ENCODE measurements at places on chromosomes 1 and 21.

DNA sequence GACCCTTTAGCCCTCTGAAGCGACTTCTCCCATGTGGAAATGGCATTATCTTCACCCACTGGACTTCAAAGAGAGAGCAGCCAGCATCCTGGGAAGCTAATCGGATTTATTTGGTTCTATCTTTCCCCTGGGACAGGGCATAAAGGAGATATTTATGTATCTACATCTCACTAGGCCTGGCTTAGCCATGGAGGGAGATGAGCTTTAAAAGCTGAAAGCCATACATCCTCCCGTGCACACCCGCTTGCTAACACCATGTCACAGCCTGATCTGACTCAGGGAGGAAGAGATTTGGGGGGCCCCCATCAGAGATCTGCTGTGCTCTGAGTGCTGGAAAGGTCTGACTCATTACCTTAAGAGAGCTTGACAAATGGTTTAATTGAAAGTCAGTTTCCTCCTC is 155.9 kb downstream of the PLXNA2 start:
- no peak for DNase-seq

DNA sequence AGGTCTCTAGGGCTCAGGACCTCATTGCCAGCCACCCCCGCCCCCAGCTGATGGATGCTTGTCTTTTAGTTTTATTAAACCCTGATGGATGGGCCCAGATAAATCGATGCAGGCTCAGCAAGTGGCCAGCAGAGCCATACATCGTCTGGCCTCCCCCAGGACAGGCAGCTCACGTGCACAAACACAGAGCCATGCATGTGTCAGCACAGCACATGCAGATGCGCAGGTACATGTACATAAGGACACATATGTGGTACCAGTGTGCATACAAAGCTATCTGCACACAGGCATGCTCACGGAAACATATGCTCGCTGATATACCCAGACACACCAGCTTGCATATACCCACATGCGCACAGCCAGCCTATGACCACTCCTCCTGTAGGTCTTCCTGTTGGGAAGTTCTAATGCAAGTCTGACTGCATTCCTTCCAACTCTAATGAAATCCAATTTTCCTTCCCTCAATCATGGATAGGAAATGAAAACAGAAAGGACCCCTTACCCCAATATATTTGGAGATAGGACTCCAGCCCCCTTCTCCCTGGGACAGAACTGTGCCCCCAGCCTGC is 897 bp downstream of the COL16A1 start:
- no peak for DNase-seq

DNA sequence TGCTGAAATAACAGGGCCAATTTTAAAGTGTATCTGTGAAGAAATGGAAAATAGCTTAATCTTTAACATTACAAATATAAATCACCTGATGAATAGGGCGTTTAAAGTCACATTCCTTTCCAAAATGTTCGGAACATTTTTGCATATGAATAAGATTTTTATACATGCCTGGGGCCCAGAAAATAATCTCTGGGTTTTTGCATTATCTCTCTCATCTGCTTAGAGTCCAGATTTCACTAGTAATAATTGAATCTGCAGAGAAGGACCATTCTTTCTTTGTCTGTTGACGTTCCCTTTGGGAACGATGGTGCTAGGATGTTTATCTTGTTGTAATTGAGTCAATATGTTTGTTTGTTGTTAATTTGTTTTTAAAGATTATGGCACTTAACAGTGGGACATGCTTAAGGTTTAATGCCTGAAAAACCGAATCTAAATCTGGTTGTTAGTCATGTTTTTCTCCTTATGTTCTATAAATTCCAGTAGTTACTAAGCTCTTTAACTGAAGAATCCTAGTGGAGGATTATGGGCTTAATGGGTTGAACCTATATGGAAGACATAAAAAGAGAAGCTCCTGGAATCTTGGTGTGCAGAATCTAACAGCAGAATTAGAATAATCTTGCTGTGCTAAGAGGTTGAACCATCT is 140.6 kb downstream of the VPS13D start:
- no peak for DNase-seq

GRCh38 chr1:195748969-195749368 is 859.3 kb downstream of the KCNT2 start:
- DNase-seq = no peak

DNA sequence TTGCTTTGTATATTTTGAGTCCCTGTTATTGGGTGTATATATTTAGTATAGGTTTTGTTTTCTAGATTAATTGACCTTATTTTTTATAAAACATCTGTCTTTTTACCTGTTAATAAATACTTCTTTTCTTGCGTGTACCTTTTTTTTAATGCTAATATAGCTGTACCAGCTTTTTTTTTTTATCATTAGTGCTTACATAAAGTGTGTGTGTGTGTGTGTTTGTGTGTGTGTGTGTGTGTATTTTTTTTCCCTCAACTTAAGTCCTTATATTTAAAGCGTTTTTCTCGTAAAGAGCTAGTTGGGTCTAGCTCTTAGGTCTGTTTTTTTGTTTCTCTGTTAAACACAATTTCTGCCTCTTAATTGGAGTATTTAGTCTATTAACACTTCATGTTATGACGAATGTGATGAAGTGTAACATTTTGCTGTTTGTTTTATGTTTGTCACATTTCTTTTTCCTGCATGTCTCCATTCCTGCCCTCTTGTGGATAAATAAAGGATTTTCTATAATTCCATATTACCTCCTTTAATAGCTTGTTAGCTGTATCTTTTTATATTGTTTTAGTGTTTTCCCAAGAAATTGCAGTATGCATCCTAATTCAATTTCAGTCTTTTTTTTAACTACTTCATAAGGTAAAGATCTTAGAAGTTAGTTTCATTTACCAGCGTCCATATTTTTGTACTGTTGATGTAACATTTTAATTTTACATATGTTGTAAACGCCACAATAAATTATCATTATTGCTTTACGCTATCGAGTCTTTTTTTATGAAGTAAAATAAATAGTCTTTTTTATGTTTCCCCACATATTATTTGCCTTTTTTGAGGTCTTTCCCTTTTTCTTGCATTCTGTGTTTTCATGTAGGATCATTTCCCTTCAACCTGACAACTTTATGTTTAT is 4.3 kb downstream of the PRMT2 start:
- no peak for DNase-seq

GRCh38 chr1:100390531-100390930 is 38.2 kb downstream of the CDC14A start:
- DNase-seq = no peak

- DNase-seq = no peak
Measured at GRCh38 chr1:229088711-229089110, 182.2 kb upstream of the RAB4A start.

DNA sequence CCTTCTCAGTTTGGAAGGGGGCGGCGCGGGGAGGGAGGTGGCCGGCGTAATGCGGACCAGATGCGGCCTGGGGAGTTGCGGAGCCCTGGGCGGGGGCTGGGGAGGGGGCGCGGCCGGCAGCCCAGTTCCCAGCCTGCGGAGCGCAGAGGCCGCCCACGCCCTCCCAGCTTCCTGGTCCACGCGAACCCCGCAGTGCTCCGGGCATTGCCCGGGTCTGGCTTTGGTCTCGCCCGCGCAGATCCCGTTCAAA is 695 bp downstream of the DMBX1 start:
- no peak for DNase-seq

- DNase-seq = no peak
Measured at GRCh38 chr1:51281807-51282206, 45.7 kb downstream of the RNF11 start.

- DNase-seq = no peak
Measured at GRCh38 chr1:9701665-9702064, 50.1 kb downstream of the PIK3CD start.

GRCh38 chr1:229938551-229938950 is 128.5 kb upstream of the GALNT2 start:
- DNase-seq = no peak

DNA sequence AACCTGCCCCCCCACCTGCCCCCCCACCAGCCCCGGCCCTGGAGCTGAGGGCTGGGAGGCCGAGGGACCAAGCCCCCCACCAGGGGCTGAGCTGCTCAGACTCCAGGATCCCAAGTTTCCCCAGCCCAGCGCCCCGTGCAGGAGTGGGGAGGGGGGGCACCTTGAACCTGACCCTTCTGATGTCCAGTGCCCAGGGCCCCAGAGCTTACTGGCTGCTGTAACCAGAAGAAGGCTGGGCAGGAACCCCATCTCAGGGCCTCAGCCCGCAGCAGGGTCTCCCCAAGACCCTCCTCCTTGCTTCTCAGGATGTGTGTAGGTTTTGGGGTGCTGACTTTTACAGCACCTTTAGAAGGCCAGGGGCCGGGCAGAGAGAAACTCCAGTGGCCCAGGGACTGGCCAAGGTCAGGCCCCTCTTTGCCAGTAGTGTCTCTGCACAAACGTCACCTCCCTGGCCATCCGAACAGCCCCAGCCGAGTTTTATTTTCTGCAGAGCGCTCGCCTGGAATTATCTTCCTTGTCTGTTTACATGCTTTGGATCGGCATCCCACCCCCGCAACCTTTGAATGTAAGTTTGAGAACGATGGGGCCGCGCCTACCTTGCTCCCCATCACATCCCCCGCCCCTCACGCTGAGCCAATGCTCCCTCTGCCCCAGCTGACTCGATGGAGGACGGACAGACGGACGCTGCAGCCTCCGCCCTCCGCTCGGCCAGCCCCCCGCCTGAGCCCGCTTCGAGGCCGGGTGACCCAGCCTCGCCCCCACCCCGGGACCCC is 70.1 kb upstream of the CASZ1 start:
- DNase-seq = no peak

DNA sequence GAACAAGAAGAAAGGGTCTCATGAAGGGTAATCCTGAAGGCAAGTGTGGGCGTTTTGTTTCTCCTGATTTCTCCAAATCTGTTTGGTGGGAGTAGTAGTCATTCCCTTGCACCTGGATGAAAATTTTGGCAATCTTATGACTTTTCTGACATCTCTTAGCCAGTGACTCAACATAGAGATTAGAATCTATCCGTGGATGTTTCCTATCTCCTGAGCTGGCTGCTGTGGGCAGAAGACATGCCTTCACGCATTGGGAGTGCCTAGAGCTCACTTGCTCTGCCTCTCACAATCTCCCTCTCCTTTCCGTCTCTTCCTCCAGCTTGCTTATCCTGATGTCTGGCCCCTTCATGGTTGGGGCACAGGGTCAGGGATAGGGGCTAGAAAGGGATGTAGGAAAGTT is 174.2 kb upstream of the NFIA start:
- no peak for DNase-seq

DNA sequence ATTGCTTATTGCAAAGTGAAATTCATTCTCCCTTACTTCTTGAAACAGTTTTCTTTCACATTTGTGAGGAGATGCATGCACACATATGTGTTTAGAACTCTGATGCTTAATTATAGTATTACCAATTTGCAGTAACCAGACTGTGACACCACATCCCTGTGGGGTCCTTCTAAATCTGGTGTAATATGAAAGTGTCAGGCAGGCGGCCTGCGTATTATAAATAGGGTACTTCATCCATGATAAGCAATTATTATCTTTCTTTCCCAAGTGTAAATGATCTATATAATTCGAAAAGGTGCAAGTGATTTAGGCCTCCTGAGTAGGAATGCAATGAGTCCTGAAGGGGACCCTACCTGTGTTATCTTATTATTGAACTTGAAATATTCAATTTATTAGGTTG is 876 bp downstream of the EFCAB7 start:
- peak; percentile 22 for DNase-seq

GRCh38 chr1:98653123-98653522 is 8.4 kb upstream of the SNX7 start:
- DNase-seq = no peak

DNA sequence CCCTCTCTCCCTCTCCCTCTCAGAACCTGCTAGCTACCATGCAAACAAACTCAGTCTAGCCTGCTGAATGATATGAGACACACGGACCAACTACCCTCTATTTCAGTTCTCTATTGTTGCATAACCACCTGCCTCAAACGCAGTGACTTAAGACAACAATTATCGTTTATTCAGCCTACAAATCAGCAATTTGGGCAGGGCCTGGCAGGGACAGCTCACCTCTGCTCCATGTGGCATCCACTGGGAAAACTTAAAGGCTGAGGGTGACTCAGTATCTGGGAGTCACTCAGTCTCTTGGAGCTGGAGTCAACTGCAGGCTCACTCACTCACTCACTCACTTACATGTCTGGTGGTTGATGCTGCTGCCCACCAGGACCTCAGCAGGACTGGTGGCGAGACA is 121.3 kb downstream of the SEC16B start:
- no peak for DNase-seq

DNA sequence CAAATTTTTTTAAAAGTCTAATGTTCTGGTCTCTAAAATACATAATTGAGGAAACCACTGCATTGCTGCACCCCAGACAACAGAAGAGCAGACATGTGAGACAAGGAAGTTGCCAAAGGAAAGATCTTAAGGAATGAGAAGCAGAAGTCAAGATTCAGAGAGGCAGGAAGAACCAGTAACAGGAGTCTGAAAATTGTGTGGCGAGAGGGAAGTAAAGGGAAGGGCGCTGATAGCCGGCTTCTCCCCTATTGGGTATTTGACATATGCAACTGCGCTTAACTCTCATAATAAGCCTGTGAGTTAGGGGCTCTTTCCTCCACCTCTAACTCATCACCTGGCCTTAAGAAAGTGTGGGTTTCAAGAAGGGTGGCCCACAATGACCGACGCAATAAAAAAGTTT is 21.9 kb upstream of the KIF14 start:
- no peak for DNase-seq

DNA sequence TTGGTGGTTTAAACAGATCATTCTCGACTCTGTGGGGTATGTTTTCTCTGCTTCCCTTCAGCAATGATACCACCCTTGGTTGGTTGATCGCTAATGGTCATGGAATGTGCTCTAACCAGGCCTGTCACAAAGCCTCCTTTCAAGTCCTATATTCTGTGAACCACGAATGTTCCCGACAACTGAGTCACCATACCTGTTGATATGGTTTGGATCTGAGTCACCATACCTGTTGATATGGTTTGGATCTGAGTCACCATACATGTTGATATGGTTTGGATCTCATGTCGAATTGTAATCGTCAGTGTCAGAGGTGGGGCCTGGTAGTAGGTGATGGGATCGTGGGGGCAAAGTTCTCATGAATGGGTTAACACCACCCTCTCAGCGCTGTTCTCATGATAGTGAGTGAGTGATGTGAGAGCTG is 10.2 kb upstream of the CAMK2N1 start:
- DNase-seq = no peak

DNA sequence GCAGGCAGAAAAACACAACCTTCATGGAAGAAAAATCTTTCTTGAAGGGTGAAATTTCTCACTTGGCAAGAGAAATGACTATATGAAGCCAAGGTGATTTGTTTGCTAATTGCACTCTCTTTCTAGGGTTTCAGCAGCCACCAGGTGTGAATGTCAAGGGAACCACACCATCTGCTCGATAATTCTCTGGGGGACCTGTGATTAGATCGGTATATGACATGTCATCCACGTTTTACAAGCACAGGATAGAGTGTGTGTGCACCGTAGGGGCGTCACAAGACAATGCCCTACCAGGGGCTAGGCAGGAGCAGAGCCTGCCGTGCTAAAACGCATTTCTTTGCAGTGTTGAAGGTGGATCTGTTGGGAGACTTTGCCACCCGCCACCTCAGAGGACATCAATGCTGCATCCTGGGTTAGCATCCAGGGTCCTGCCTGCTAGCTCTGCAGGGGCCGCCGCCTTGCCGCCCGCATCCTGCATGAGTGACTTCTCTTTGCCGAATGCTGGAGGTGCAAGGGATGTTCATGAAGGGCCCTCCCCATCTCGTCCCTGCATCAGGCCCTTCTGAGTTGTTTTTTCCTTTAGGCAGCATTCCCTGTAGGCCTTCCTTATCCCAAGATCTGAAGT is 37.8 kb upstream of the CCSAP start:
- DNase-seq = no peak

Data from RPMI8226 (cell line).